ENCODE measurements at places on chromosomes 13 and 19. TPM values are rescaled to one million over a fixed set of nuclear protein-coding genes. Genes with fewer than 3 reads are reported as not detected.

Gene TEKTIP1
- total RNA-seq: 0.52 TPM

- no peak for DNase-seq
These were observed 193.5 kb upstream of the NBEA start for GRCh38 chr13:34748596-34748995.

DNA sequence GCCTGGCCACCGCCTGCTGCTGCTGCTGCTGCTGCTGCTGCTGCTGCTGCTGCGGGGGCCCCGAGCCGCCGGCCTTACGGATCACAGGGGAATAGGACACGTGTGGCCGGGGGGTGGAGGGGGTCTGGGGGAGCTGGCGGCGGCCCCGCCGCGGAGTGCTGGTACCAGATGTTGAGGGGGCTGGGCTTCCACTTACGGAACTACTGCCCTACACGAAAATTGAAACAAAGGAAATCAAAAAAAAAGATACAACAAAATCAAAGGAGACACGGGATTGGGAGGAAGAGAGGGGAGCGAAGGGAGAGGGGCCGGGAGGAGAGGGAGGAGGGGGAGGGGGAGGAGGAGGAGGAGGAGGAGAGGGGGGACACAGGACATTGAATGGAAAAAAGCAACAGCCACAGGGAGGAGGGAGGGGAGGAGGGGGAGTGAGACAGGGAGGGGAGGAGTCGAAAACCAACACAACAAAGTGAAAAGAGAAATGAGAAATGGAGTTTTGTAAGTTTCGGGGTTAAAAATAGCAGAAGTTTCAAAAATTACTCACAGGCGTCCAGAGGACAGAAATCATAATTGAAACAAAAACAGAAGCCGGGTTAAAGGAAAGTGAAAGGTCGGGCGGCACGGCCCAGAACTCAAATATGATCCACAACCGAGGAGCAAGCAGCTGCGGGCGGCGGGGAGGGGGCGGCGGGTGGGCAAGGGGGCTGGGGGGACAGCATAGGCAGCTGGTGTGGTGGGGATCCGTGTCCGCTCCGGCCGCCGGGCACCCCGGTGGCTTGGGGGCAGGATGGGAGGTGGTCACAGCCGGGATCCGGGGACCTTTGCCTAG is 57.8 kb downstream of the IER2 start:
- DNase-seq: peak; percentile 44

DNA sequence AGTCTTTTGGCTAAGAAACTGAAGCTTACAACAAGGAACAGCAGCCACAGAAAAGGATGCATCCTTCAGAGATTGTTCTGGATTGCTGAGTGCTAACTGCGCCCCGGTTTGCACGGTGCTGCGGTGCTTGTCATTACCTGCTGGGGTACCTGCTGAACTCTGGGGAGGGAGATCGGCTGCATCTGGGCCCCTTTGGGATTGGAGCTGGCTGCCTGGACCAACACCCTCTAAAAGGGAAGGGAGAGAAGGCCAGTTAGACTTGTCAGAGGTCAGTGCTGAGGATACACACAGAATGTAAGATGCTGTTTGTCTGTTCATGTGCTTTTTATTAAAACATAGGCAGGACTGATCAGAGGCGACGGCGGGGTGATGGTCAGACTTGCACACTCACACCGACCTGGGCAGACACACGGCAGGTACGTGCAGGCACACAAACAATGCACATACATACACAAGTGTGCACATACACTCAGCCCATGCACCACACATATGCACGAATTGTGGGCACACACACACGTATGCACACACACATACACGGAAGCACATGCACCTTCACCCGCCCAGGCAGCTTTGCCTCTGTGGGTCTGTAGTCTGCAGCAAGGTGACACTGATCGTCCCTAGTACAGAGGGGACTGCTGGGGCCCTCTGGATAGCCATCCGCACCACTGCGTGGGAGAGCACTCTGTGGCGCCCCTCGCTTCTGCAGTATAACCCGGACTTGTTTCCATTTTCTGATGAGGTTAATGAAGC is 66.1 kb downstream of the RFX2 start:
- DNase-seq: no peak

- DNase-seq: no peak
These were observed 3.3 kb upstream of the OPA3 start for GRCh38 chr19:45587873-45588272.

DNA sequence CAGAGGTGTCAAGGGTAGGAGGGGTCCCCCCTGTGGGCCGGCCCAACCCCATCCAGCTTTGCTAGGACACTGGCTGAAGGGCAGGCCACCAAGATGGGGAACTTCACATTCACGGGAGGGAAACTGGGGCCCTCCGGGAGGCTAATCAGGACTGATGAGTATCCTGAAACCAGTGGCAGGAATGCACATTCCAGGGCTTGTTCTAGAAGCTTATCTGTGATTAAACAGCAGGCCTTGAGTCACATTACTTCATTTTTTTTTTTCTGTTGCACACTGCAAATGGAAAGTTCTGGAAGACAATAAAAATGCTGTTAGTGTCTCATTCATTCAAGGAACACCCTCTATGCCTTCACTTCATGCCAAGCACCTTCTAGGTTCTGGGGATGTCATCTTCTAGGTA is 15.5 kb upstream of the SIGLEC11 start:
- no peak for DNase-seq

GRCh38 chr19:2167896-2168618 is 4.3 kb downstream of the DOT1L start:
- DNase-seq: peak; percentile 83

Gene PEPD
- 51.7 TPM for total RNA-seq

Gene CCL25
- total RNA-seq: not detected

- DNase-seq: no peak
These were observed 22.7 kb upstream of the TMEM255B start for GRCh38 chr13:113736258-113736731.

DNA sequence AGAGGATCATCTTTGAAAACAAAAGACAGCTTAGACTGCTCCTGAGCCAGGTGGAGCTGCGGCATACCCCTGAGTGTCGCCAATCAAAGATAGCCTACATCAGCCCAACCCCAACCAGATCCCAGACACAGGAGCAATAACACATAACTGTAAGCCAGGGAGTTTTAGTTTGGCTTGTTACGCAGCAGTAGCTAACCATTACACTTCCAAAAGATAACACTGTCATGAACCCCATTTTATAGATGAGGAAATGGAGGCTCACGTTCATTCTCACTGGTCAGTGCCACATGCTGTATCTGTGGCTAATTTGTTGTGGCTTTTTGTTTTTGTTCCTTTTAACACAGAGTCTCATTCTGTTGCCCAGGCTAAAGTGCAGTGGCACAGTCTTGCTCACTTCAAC is 47.3 kb downstream of the TINCR start:
- no peak for DNase-seq

DNA sequence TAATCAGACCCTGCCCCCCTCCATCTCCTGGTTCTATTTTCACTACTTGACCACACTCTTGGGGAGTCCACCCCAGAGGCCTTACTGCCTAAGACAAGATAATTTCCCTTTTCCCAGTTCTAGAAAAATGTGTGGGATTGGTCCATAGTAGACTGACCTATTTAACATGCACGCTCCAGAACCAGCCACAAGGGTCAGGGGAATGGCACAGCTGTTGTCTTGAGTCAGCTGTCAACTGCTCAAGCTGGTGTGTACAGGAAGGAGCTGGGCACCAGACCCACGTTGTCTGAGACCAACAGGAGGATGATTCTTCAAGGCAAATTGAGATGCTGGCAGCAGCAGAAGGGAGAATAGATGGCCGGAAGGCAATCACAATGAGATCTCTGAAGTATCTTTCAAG is 280.5 kb downstream of the UQCRFS1 start:
- DNase-seq: no peak

DNA sequence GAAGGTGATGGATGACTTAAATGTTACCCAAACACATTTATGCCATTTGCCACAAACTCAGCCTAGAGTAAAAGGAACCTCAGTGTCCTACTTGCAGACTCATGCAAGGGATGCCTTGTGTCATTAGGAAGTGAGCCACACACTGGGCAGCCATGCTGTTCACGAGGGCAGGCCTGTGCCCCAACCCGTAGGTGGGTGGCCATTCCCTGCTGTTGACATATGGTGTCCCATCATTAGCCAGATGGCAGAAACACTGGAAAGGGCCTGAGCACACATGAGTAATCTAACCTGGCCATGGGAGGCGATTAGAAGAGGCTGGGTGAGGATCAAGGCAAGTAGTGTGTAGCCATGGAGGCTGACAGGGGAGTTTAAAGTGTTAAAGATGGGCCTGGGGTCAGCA is 9.7 kb upstream of the LRCH1 start:
- no peak for DNase-seq

DNA sequence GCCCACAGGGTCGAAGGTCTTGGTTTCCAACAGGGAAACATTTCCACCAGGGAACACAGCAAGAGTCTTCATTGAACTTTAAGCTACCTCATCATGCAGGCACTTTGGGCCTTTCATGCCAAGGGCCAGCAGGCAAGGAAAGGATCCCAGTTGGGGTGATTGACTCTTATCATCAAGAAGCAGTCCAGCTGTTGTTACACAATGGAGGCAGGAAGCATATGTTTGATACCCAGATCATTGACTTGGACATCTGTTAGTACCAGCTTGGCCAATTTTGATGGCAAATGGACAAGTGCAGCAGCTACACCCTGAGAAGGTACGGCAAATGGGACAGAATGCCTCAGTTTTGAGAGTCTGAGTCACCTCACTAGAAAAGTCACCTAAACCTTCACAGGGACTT is 10.9 kb upstream of the RCBTB1 start:
- no peak for DNase-seq

DNA sequence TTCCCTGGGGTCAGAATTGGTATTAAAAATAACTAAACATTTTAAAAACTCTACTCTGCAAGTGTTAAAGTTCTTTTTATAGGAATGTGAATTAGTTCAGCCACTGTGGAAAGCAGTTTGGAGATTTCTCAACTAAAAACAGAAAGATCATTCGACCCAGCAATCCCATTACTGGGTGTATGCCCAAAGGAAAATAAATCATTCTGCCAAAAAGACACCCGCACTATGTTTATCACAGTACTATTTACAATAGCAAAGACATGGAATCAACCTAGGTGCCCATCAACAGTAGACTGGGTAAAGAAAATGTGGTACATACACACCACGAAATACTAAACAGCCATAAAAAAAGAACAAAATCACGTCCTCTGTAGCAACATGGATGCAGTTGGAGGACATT is 657 bp upstream of the THSD1 start:
- DNase-seq: no peak

Gene FBL
- total RNA-seq: 87.7 TPM

Measured in left cardiac atrium (tissue), 4 donors.